ENCODE measurements at places on chromosomes 12 and 14.

- peaks cover 9% of the 10 kb centered on the region for H3K36me3 ChIP-seq
- no peaks in the 10 kb centered on the region for H3K27me3 ChIP-seq
- no peak overlapping the region for H3K27ac ChIP-seq
- no peak for DNase-seq
- peaks cover 16% of the 10 kb centered on the region for H3K4me1 ChIP-seq
Measured at GRCh38 chr12:118183711-118184110, 47.8 kb downstream of the PEBP1 start.

DNA sequence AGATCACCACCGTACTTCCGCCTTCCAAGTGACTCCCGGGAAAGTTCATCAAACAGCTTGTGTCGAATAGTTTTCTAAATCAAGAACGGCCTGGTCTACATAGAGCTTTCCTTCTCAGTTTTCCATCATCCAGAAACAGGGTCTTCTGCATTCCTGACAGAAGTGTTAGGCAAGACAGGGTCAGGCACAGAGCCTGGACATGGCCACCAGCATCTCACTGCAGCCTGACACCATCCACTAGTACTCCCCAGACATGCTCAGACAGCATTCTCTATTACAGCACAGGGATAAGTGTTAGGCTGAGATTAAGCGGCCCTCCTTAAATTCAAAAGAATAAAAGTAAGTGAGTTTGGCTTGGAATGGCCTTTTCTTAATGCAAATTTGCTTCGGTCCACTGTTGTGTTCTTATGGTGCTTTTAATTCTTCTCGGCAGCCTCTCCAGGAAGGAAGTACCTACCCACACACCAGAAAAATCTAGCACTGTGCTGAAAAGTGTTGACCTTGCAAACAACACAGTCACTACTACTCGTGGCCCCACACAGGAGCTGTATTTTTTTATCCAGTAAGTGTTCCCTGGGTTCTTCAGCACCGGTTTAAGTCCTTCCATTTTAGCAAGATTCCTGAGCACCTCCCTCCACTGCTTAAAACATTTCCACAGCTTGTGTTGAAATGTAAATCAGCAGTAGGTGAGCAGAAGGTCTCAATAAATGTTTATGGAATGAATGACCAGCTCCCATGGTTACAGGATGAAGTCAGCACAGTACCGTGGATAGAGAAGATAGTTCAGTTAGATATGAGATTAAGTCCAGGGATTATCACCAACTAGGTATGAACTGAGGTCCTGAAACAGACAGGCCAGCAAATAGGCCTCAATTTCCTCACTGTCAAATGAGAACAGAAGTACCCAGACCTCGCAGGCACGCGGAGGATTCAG lies 44.1 kb downstream of the SETD3 start:
- no peaks in the 10 kb centered on the region for H3K27me3 ChIP-seq
- DNase-seq: no peak
- peak overlapping the region; percentile 9 for H3K27ac ChIP-seq
- peaks cover 1% of the 10 kb centered on the region for H3K4me1 ChIP-seq
- H3K4me3 ChIP-seq: no peak overlapping the region

DNA sequence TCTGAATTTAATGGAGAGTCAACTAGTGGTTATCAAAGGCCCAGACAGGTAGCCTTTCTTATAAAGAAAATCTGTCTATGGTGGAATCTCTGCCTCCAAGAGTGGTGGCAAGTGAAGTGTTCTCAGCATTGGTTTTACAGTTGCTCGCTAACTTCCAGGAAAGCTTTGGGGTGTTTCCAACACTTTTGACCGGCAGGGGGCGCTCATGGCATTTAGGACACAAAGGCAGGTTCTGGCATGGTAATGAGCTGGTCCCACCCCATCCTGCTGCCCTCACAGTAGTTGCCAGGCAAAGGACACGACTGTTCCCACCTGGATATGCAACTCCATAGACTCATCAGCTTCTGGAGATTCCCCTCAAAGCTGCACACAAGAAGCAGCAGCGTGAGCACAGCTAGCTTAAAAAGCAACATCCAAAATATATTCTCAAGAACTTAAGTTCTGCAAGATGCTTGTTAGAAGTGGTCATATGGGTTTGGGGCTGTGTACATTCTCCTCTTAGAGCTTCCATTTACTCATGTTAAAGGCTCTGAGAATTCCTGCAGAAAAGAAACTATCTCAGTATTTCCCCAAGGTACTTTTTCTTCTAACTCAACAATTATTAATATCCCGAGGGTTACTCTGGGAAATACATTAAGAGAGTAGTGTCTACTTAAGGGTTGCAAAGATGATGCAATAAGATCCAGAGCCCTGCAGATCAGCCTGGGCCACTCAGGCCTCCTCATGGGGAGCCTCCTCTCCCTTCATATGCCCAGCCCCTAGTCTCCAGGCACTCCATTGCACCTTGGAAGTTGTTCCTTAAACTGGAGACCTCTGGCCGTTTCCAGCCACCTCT lies 14.8 kb downstream of the PROX2 start:
- no peak overlapping the region for H3K27ac ChIP-seq
- H3K4me3 ChIP-seq: no peak overlapping the region
- peak; percentile 90 for DNase-seq
- H3K27me3 ChIP-seq: peaks cover 1% of the 10 kb centered on the region
- H3K4me1 ChIP-seq: no peaks in the 10 kb centered on the region

DNA sequence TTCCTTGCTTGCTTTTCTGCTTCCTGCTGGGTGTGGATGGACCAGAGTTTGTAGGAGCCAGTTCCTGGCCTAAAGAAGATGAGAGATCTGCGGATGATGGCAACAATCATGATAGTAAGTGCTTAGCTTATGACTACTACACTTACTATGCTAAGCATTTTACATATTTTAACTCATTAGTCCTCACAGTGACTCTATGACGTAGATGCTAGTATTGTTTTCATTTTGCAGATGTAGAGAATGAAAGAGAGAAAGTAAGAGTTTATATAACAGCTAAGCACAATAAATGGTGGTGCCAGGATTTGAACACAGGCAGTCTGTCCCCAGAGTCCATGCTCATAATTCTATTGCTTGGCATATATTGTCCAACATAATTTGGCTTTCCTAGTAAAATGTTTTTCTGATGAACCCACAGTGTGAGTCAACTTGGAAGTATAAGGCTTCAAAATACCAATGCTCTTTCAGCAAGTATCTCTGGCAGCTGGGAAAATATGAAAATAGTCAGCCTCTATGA lies 363.2 kb upstream of the DDHD1 start:
- no peak for DNase-seq
- no peak overlapping the region for H3K4me3 ChIP-seq
- H3K4me1 ChIP-seq: no peaks in the 10 kb centered on the region

DNA sequence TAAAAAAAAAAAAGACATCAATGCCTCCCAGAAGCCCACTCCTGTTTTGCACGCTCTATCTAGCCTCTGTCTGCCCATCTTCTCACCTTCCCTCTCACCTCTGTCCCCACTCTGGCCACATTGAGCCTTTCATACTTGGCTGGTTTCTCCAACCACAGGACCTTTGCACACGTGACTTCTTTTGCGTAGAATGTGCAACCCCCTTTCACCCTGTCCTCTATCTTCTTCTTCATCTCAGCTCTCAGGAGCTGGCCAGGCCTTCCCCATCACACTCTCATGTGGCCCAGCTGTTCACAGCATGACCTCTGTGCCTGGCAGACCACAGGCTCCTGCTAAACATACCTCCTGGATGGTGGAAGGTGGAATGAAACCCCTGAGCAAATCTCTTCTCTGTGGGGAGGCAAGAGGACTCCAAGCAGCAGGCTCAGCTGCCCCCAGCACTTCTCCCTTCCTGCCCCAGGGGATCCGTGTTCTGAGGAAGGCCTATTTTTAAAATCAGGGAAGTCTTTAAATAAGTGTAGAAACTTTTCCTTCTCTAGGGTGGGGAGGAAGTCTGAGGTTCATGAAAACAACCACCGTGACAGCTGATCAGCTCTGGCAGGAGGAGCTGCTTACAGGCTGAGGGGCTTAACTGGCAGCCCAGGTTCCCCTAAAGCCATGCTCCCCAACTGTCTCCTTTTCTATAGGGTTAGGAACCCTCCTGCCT lies 11.6 kb downstream of the HVCN1 start:
- no peaks in the 10 kb centered on the region for H3K4me1 ChIP-seq
- no peaks in the 10 kb centered on the region for H3K27me3 ChIP-seq
- H3K4me3 ChIP-seq: no peak overlapping the region
- no peak for DNase-seq

DNA sequence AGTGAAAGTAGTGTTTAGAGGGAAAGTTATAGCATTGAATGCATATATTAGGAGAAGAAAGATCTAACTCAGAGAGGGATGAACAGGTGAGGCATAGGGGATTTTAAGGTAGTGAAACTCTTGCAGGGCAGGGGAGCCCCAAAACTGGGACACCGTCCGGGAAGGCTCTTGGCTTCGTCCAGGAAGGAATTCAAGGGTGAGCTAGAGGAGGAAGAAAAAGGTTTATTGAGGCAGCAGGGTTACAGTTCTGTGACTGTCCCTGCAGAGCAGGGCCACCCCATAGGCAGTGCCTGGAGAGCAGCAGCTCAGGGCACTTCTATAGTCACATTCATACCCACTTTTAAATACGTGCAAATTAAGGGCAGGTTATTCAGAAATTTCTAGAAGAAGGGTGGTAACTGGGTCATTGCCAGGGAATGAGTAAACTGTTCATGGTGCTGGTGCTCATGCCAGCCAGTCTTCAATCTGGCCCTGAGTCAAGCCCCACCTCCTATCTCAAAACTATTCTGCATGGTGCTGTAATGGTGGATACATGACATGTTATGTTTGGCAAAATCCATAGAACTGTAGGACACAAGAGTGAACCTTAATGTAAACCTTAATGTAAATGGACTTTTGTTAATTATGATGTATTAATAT lies 1.2 kb upstream of the OAS1 start:
- H3K36me3 ChIP-seq: no peaks in the 10 kb centered on the region
- H3K4me1 ChIP-seq: peaks cover 12% of the 10 kb centered on the region
- peak overlapping the region; percentile 64 for H3K27ac ChIP-seq

DNA sequence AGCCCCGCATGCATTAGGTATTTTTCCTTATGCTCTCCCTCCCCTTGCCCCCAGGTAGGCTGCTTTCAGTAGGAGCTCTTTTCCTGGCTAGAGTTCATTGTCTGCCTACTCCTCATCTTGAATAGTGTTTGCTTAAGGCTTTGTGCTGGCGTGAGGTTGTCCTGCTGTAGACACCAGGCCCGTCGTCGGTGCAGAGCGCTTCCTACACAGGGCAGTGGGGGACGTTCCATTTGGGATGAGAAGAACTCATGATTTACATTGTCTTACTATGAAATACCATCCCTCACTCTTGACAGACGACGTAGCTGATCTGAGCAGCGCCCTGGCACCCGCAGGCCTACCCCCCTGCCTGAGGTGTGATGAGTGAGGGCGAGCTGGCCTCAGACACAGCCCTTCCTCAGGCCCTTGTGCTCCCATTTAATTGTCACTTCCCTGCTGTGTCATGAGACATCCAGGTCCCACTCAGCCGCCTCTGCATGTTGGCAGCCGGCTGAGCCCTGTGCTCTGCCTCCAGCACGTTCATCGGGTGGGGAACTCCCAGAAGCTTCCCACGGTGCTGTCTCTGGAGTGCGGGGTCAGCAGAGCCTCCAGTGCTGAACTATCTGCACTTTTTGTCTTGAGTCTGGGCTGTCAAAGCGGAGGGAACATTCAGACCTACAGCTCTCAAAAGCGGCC lies 76.0 kb downstream of the WDR20 start:
- peaks cover 13% of the 10 kb centered on the region for H3K4me1 ChIP-seq
- no peak overlapping the region for H3K4me3 ChIP-seq
- H3K36me3 ChIP-seq: peaks cover 4% of the 10 kb centered on the region
- no peaks in the 10 kb centered on the region for H3K27me3 ChIP-seq
- H3K27ac ChIP-seq: peak overlapping the region; percentile 40

DNA sequence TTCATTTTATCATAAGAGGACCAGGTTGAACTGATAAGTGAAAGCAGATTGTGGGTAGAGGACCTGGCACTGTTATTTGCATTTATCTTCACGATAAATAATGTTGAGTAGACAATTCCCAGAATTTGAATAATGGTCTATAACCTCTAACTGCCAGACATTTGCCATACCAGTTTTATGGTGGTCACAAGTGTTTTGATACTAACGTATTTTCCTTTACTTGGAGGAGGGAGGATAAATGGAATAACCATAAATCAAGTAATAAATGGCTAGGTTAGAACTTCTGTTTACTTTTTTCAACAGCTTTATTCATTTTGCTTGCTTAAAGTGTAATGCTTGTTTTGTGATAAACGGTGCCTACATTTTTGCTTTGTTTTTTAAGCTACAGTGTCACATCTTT lies 9.5 kb downstream of the PAX9 start:
- H3K4me1 ChIP-seq: no peaks in the 10 kb centered on the region
- no peaks in the 10 kb centered on the region for H3K36me3 ChIP-seq
- H3K27me3 ChIP-seq: peaks cover 80% of the 10 kb centered on the region
- no peak overlapping the region for H3K4me3 ChIP-seq
- H3K27ac ChIP-seq: no peak overlapping the region

All from type B pancreatic cell (in vitro differentiated cells).